Psoas muscle (tissue), 8 donors: ENCODE measurements at places on chromosomes 7 and 10. TPM values are rescaled to one million over a fixed set of nuclear protein-coding genes. Genes with fewer than 3 reads are reported as not detected.
A peak's percentile ranks its signal among the peaks of the same experiment; 100 is the strongest.

The WBP1L gene
- 54.1 TPM for polyA plus RNA-seq

The VAX1 gene
- polyA plus RNA-seq = not detected

The PRKCQ gene
- polyA plus RNA-seq = 23.9 TPM

The HOXA7 gene
- polyA plus RNA-seq = 10.2 TPM

The INHBA gene
- polyA plus RNA-seq = 0.05 TPM

The DLD gene
- 136 TPM for polyA plus RNA-seq

The ATOH7 gene
- not detected for polyA plus RNA-seq

The DYNC1I1 gene
- polyA plus RNA-seq = 7.6 TPM

The NRBF2 gene
- 21.4 TPM for polyA plus RNA-seq

GRCh38 chr7:12549106-12549505 lies 21.4 kb upstream of the SCIN start:
- DNase-seq = no peak

GRCh38 chr10:116809483-116810119 lies 39.7 kb upstream of the ENO4 start:
- no peak for DNase-seq

- DNase-seq = no peak
Measured at GRCh38 chr10:93080350-93081046, 6.8 kb downstream of the CYP26A1 start.

DNA sequence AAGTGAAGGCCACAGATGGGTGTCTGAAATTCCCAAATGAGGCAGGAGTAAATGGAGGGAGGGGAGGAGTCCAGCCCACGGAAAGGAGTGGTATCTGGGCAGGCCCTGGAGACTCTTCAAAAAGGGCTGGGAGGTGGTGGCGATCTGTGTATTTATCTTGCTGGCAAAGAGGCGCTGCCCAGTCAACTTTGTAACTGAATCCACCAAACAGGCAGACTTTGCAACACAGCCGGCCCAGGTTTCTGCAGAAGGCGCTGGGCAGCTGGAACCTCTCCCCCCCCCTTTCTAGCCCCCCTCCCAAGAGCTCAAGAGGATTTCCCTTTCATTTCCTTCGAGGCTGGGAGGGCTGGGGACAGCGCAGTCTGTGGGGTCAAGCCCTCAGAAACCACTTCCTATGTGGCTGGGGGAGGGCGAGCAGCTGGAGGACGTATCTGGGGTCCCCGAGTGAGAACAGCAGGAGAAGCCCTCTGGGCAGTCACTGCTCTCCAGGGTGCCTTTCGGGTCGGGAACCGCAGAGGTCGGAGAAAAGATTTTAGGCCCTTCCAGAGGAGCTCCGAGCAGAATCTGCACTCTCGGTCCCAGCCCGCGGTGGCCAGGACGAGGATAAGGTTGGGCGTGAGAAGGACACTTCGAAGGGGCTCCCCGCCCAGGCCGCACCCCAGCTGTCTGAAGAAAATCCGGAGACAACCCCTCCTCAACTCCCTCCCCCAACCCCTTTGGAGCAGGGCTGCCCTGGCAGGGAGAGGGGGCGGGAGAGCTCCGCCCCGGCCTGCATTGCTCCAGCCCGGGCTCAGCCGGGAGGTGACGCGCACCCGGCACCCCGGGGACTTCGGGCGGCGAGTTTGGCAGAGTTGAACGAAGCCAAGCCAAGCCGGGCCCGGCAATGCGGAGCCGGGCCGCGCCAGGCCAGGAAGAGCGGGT lies 965 bp downstream of the ZCCHC24 start:
- DNase-seq = peak; percentile 84

DNA sequence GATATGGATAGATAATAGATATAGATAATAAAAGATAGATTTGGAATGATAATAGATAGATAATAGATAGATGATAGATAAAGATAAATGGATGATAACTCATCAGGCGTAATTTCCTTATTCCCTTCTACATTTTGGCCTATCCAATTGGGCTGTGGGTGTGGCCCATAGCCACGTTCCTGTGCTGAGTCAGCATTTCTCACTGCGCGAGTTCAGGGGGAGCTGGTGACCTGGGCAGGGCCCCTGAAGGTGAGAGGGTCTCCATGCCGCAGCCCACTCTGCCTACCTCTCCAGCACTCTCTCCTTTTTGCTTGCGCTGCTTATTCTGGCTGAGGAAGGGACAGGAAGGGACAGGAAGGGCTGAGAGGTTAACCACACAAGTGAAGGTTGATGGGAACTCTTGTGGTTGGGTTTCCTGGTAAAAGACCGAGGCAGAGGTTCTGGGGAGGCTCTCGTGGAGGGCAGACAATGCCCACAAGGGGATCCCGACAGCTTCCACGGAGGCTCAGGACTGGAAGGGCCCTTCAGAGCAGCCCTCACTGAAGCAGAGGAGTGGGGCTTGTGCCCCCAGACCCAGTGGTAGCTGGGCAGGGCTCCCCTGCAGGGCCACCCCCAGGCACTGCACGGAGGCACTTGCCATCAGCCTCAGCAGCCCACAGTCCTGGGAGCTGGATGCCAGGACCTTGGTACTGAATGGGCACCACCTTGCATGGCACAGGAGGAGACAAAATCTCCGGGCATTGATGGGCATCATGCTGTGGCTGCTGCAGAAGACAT lies 247.3 kb upstream of the PITRM1 start:
- no peak for DNase-seq

GRCh38 chr10:42583828-42584227 lies 54.5 kb downstream of the ZNF33B start:
- DNase-seq = no peak

DNA sequence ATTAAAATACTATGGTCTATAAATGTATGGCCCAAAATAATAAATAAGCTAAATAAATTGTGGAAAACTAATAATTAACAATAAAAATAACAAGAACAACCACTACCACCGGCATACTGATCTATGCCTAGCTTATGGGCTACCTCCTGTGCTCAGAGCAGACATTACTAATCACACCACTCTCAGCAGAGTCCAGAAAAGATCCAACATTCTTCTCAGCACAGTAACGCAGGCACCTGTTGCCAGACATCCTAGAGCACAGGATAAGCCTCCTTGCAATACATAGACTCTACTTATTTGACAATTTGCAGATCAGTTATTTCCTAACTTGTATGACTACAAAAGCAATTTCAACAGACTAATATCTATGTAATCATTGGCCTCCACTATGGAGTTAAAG lies 137.1 kb upstream of the NEBL start:
- DNase-seq = no peak
